Stimulated activated CD4-positive, alpha-beta T cell treated with anti-CD3 and anti-CD28 coated beads, Interleukin-1b, Interleukin-23, amount 100 ng/mL, for 4 hours (primary cell): ENCODE measurements at places on chromosomes 7 and 10.

DNA sequence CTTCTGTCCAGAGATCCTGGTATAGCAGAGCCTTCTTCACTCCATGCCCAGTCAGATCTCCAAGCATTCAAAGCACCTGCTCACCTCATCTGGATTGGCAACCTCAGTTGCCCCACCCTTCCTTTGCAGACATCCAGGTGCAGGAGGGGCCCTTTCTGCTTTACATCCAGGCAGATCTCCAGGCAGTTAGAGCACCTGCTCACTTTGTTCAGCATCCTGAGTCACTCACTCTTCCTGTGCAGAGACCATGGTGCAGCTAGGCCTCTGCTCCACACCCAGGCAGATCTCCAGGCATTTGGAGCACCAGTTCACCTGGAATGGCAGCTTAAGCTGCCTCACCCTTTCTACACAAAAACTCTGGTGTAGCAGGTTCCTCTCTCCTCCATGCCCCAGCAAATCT lies 153.1 kb downstream of the CDK14 start:
- no peak for DNase-seq

DNA sequence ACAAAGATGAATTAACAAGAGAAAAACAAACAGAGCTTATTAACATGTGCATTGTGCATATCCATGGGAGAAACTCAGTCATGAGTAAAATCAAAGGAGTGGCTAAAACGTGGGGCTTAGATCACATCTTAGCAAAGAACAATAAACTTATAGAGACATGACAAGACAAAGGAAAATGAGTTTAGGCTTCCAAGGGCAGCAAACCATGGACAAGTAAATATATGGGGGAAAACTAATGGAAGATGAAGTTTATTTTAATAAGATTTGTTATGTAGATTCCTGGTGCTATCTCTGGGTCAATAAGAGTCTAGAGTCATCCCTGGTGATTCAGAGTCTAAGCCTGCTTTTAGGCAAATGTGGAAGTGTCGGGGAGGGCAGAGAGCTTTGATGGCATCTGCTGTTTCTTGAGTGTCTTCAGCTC lies 87.2 kb upstream of the PLPP4 start:
- no peak for DNase-seq

- DNase-seq: no peak
Measured at GRCh38 chr10:50931948-50932431, 46.6 kb upstream of the A1CF start.

DNA sequence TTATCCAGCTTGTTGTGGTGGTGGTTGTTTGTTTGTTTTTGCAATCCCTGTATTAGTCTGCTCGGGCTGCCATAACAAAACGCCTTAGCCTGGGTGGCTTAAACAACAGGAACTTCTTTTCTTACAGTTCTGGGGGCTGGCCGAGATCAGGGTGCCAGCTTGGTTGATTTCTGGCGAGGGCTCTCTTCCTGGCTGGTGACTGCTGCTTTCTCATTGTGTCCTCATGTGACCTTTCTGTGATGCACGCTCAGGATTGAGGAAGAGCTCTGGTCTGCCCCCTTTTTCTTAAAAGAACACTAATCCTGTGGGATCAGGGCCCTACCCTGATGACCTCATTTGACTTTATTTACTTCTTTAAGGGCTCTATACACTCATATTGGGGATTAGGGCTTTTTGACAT lies 107.1 kb upstream of the NRP1 start:
- DNase-seq: no peak

GRCh38 chr10:89426230-89426868 lies 12.0 kb downstream of the IFIT5 start:
- no peak for DNase-seq

DNA sequence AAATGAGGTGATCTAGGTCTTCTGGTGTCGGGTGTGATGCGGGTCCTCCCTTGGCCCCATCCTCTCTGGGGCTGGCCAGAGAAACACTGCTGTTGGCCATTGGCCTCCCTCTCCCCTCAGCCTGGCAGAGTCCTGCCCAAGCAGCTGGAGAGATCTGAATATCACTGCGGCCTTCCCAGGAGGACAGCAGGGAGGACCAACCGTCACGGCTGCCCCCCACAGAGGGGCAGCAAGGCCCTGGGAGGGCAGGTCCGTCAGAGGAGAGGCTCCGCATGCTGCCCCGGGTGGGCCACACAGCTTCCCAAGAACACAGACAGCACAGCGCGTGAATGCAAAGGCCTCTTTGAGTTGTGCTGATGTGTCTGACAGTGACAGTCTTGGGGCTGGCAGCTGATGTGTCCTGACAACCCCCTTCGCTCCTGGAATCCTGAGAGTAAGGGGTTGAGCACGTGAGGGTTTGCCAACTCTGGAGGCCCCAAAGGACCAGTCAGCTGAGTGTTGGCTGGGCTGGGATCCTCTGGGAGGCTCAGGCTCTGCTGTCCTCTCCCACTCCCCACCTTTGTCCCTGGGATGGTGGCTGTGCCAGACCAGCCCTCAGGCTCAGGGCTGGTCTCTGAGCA lies 132.5 kb upstream of the UNC5B start:
- no peak for DNase-seq

- no peak for DNase-seq
Measured at GRCh38 chr7:18402488-18403183, 92.9 kb upstream of the HDAC9 start.

DNA sequence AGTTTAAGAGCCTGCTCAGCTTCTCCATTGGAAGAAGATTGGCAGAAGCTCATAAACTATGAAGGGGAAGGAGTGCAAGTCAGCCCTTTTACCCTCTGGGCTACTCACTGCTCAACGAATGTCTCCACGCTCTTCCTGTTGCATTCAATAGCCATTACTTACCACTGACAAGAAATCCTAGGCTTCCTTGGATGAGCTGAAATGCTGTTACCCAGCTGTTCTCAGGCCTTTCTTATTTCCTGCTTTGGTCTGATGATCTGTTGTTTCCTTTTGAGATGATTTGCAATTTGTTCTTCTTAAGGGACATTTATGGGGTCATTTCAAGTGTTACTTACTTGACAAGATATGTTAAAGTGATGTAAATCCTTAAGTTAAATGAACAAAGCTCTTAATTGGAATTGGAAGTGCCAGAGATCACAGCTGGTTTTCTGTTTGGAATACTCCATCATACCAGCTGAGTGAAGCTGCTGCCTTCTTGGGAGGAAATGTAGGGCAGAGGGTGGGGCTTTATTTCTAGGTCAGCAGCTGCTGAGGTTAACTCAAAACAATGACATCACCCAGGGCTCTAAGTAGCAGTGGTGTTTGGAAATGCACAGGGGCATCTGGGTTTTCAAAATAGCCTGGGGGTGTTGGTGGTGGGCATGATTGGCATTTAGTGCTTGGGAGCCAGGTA lies 170.0 kb downstream of the PRKCQ start:
- no peak for DNase-seq

GRCh38 chr10:119521443-119522204 lies 20.9 kb downstream of the RGS10 start:
- no peak for DNase-seq

GRCh38 chr7:15463801-15464666 lies 97.8 kb downstream of the AGMO start:
- DNase-seq: no peak

- DNase-seq: no peak
Measured at GRCh38 chr10:14405076-14406065, 74.6 kb upstream of the FRMD4A start.

GRCh38 chr10:73183667-73184281 lies 15.9 kb downstream of the FAM149B1 start:
- no peak for DNase-seq

- no peak for DNase-seq
Measured at GRCh38 chr10:35574924-35575352, 30.2 kb upstream of the GJD4 start.

- DNase-seq: no peak
Measured at GRCh38 chr7:106070567-106071254, 41.4 kb downstream of the SYPL1 start.

DNA sequence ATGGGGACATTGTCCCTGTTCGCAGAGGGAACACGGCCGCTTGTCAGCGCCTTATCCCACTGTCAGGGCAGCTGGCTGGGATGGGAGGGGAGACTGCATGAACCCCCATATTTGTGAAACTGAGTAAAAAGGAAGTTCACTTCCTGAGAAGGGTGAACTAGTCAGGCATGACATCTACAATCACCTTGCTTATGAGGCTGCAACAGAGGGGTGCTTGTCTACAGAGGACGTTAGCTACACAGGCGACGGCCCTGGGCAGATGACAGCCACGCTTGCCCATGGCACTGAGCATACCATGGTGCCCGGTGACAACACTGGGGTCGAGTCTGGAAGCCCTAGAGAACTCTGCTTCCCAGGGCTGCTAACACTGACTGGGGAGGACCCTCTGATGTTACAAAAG lies 46.0 kb upstream of the KDM7A start:
- no peak for DNase-seq

- no peak for DNase-seq
Measured at GRCh38 chr7:28410628-28411531, 1.4 kb upstream of the CREB5 start.

GRCh38 chr10:327889-328852 lies 192.9 kb downstream of the ZMYND11 start:
- no peak for DNase-seq

GRCh38 chr10:103653581-103654037 lies 160.1 kb downstream of the NEURL1 start:
- DNase-seq: no peak

GRCh38 chr7:77391230-77391629 lies 24.9 kb downstream of the GSAP start:
- no peak for DNase-seq

DNA sequence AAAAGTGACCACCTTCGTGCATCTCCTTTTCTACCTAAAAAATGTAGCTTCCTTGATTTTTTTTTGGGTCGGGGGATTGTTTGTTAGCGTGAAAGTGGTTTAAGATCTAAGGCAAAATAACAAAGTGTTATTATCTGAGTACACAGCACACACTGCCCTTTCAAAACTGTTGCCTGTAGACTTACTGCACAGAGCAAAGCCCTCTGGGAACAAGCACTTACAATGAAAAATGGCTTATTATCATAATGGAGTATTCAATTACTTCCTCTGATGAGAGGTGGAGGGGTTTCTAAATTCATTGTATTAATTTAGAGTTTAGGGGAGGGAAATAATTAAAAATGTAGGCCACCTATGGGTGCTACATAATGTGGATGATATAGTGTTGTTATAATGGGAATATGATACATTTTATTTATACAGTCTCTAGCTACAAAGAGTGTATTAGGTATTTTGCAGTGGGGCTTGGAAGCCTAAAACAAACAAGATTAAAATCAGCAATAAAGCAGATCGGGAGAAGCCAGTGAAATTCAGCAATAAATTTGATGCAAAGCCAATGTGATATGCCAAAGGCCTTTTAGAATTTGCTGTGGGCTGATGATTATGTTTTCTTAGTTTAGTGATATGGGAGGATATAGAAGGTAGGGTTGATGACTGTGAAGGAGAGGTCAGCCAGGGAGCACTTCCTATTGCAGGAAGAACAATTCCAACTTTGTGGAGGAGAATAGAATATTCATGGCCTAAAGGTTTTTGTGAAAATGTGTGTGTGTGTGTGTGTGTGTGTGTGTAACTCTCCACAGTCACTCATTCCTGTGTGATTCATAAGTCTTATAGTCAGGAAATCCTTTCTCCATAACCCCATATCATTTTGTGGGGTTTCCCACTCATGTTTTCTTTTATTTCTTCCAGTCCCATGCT lies 17.7 kb upstream of the EXOC4 start:
- DNase-seq: no peak

GRCh38 chr10:30997536-30998235 lies 34.0 kb downstream of the ZNF438 start:
- no peak for DNase-seq

DNA sequence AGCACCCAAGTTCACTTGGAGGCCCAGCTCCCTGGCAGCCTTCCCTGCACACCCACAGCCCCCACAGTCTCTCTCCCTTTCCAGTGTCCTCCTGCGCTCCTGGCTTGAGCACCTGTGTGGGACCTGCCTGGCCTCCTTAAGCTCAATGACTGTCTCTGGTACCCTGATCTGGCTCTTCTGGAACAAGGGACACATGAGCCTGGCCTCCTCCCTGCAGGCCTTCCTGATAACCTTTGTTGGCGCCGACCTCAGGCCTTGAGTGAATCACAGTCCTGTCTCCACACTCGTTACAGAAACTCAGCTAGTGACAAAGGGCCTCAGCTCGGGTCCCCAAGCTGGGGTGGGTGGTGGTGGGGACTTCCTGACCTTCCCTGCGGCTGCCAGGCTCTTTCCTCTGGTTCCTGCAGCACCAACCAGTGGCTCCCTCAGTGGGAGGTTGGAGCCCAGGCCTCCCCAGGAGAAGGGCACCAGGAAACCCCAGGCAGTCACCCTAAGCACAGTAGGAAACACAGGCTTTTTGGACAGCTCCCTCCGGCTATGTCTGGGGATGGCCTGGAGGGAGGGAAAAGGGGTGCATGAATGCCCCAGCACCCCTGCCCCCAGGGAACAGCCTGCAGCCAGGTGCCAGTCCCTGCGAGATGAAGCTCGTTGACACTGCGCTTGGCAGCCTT lies 147.3 kb downstream of the SH3PXD2A start:
- DNase-seq: no peak

GRCh38 chr10:70528741-70529362 lies 50.3 kb downstream of the PALD1 start:
- DNase-seq: no peak

GRCh38 chr10:11007476-11008020 lies 10.1 kb upstream of the CELF2 start:
- no peak for DNase-seq

- no peak for DNase-seq
Measured at GRCh38 chr7:17946591-17946990, 6.3 kb upstream of the SNX13 start.

DNA sequence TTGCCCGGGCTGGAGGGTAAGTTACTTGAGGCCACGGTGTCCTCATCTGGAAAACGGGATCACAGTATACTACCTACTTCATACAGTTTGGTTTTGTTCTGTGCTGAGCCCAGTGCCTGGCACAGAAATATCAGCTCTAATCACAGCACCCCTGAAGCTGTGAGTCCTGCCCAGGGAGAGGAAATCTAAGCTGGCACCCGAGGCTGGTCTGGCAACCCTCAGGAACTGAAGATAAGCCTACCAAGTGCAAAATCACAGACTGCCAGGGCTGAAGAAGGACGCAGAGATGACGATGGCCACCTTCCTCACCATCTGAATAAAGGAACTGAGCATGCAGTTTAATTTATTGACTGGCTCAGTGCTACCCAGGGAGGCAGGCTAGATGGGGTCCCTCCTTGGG lies 7.7 kb upstream of the TMEM120A start:
- no peak for DNase-seq

- no peak for DNase-seq
Measured at GRCh38 chr7:35748371-35748770, 52.5 kb upstream of the SEPTIN7 start.

- DNase-seq: no peak
Measured at GRCh38 chr7:138581065-138581464, 120.1 kb downstream of the SVOPL start.

- DNase-seq: no peak
Measured at GRCh38 chr7:140902303-140902953, 22.3 kb downstream of the BRAF start.

DNA sequence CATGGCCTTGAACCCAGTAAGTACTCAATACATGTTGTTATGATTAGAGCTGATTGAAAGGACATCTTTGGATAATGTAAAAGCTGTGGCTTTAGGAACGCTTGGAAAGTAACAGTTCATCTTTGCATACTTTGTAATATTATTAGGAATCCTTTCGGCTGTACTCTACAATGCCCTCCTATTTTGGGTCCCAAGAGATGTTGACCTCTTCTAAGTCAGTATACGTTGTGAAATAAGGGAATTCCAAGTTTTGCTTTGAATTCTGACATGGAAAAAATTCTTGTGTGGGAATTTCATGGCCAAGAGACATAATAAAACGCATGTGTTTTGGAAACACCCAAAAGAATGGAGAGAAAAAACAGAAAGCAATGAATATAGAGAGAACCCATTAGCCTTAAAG lies 7.7 kb downstream of the AGR3 start:
- no peak for DNase-seq

GRCh38 chr7:51639661-51640334 lies 323.2 kb upstream of the COBL start:
- DNase-seq: no peak
